ENCODE measurements at places on chromosomes 2 and 18.

DNA sequence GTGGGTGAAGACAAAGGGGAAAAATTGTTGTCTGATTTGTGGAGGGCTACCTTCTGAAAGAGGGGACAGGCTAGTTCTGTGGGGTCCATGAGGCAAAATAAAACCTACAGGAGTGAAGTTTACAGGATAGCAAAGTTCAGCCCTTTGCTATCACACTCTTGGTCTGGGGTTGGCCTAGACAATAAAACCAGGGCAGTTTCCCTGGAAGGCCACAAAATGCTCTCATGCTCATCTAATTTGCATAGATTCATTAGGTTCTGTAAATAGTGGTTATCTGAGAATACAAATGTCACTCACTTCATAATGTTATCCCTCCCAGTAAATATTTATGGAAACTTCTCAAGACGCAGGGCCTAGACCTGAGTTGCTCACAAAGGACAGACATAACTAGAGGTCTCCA lies 63.6 kb downstream of the INSIG2 start:
- DNase-seq: no peak

DNA sequence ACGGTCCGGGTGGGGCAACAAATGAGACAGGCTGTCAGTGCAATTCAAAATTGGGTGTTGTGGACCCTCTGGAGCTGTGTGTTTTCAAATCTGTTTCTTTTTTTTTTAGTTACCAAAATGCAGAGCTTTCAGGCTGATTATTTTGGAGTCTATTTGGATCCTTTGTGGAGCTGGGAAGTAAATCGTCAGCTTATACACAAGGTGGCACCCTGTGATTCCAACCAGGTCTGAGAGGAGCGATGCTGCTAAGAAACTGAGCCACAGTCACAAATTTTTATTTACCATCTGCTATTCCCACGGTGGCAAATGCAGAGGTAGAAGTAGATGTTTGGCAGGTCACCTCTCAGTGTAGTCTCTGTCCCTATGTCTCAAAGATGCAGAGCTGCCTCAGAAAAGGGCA lies 3.8 kb upstream of the EPC2 start:
- DNase-seq: no peak

DNA sequence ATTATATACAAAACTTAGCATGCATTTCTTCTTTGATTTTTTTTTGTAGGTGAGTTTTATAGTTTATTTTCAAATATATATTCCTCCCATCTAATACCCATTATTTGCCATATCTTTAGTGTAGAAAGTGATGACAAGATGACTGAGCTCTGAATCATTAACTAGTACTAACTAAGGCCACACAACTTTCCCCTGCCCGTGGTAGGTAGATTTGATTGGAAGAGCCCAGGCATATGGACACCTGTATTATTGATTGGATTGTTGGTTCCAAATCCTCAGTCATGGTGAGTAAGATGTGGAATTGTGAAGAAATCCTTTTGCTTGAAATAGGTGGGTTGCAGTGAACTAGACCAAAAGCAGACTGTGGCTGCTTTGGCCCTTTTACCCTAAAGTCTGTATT lies 54.8 kb downstream of the ABI2 start:
- no peak for DNase-seq

GRCh38 chr2:109447776-109448175 lies 166.0 kb downstream of the SEPTIN10 start:
- DNase-seq: no peak

GRCh38 chr2:184294831-184295230 lies 303.5 kb upstream of the ZNF804A start:
- no peak for DNase-seq

- no peak for DNase-seq
Measured at GRCh38 chr2:60882971-60883753, 1.8 kb downstream of the REL start.

DNA sequence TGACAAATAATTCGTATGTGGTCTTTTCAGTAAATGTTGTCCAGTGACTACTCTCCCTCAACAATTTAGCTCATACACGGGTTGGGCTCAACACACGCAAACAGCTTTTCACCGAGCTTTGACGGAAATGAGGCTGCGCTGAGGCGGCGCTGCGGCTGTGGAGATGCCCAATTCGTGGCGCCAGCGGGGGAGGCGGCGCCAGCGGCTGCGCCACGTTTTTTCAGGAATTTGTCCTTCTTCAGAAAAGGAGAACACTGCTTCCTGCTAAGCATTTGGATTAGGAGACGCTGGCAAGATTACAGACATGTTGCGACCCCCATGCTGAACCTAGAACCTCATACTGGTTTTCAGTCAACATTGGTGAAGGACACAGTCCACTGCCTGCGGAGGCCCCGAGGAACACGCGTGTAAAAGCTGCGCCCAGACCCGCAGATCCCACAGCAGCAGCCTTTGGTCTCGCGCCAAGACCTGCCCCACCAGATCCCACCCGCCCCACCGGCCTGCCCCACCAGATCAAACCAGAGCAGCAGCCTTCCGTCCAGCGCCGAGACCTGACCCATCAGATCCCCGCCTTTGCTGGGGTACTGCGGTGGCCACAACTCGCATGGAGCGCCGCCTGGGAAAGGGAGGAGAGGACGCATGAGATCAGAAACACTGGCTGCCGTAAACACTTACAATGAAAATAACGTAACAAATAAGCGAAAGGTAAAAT lies 173.8 kb downstream of the TMEM18 start:
- no peak for DNase-seq

- DNase-seq: no peak
Measured at GRCh38 chr2:46416739-46417403, 62.5 kb upstream of the TMEM247 start.

Data from left renal cortex interstitium (tissue), 4 donors.